ENCODE measurements at places on chromosomes 4 and X. TPM values are rescaled to one million over a fixed set of nuclear protein-coding genes. Genes with fewer than 3 reads are reported as not detected.

The APELA gene
- not detected for total RNA-seq

- H3K36me3 ChIP-seq, result no peaks in the 10 kb centered on the region
- peaks cover 18% of the 10 kb centered on the region for H3K4me1 ChIP-seq
- H3K27ac ChIP-seq, result no peak overlapping the region
- no peak overlapping the region for H3K4me3 ChIP-seq
- H3K27me3 ChIP-seq, result no peaks in the 10 kb centered on the region
Measured at GRCh38 chr4:26055855-26056254, 141.8 kb downstream of the SMIM20 start.

DNA sequence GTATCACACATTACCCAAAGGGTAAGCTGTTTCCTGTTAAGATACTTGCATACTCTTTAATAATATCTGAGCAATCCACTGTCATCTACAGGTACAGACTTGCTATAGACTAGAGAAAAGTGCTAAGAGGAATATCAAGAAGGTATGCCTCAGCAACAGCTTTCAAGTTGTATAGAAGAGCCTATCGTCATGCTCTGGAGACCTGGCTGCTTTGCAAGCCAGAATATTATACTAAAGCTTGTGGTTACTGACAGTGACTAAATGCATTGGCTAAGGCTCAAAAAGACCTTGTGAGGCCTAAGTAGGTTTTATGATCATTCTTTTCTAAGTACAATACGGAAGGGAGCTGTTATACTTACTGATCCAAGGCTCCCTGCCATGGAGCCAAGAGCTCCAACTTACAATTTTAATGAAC is 11.3 kb downstream of the LAMP2 start:
- H3K27ac ChIP-seq, result no peak overlapping the region
- DNase-seq, result no peak
- H3K4me1 ChIP-seq, result no peaks in the 10 kb centered on the region
- no peaks in the 10 kb centered on the region for H3K36me3 ChIP-seq

DNA sequence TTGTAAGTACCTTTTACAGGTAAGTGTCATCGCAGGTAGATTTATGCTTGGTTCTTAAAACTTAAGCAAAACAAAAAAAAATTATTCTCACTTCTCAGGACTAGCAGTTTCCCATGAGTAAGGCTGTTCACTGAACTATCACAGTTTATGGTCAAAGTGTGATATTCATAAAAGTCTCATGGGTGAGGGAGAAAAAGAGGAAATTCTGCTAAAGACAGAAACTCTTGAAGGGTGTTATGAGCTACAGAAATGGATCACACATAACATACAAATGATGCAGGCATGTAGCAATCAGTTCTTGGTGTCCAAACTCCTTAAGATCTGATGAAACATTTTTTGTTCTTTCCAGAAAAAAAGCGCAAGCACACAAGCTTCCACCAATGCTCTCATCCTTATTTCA is 8.5 kb downstream of the RAB9A start:
- no peak for DNase-seq
- no peaks in the 10 kb centered on the region for H3K36me3 ChIP-seq
- no peaks in the 10 kb centered on the region for H3K4me1 ChIP-seq
- no peak overlapping the region for H3K27ac ChIP-seq
- H3K27me3 ChIP-seq, result no peaks in the 10 kb centered on the region
- no peak overlapping the region for H3K4me3 ChIP-seq

- H3K4me1 ChIP-seq, result no peaks in the 10 kb centered on the region
- H3K27me3 ChIP-seq, result no peaks in the 10 kb centered on the region
- DNase-seq, result no peak
- H3K4me3 ChIP-seq, result no peak overlapping the region
- H3K27ac ChIP-seq, result no peak overlapping the region
Measured at GRCh38 chr4:165971933-165972332, 98.9 kb downstream of the TLL1 start.

DNA sequence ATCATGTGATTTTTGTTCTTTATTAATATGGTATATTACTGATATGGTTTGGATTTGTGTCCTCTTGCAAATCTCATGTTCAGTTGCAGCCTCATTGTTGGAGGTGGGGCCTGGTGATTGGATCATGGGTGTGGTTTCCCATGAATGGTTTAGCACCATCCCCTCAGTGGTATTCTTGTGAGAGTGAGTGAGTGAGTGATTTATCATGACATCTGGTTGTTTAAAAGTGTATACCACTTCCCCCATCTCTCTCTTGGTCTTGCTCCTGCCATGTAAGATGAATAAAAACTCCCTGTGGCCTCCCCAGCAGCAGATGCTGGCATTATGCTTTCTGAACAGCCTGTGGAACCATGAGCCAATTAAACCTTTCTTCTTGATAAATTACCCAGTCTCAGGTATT is 111.5 kb downstream of the TAB3 start:
- no peaks in the 10 kb centered on the region for H3K4me1 ChIP-seq
- DNase-seq, result no peak
- no peaks in the 10 kb centered on the region for H3K36me3 ChIP-seq
- H3K4me3 ChIP-seq, result no peak overlapping the region
- H3K27me3 ChIP-seq, result no peaks in the 10 kb centered on the region
